ENCODE measurements at places on chromosomes 4 and X. TPM values are rescaled to one million over a fixed set of nuclear protein-coding genes. Genes with fewer than 3 reads are reported as not detected.

TEX13C gene
- total RNA-seq: not detected

DNA sequence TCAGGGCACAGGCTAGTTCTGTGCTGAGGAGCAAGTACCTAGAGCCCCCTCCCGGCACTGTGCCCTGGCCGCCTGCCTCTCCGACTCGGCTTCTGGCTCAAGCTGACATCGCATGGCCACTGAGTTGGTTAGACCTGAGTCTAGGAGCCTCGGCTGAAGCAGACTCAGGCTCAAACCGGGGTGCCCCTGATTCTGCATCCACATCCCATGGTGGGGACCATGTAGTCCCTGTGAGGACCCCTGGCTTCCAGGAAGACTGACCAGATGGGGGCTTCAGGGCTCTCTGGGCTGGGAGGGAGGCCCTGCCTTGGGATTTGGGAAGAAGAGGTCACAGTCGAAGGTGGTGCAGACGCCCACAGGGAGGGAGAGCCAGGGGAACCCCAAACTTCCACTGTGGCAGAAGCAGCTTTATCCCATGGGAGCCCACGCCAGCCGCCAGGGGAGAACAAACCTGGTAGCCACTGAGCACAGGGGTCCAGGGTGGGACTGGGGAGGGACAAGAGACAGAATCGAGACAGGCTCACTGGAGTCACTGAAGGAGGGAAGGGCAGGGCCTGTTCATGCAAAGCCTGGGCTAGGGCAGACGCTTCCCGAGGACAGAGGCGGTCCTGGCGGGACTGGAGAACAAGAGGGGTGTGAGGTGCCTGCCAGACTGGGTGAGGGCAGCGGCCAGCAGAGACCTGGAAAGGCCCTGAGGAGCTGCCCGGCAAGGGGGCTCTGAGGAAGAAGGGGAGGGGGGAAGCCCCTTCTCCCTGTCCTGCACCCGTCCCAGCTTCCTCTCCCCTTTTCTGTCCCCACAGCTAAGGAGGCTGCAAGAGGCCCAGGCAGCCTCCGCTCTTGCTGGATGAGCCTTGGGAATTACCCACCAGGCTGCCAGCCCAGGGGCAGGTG, 1.1 kb downstream of the PDE6B start:
- no peak for DNase-seq

GRCh38 chr4:73735231-73735630, 5.1 kb upstream of the CXCL8 start:
- DNase-seq: peak; percentile 57

BEX2 gene
- 10.0 TPM for total RNA-seq

Measured in astrocyte (in vitro differentiated cells and primary cell).